ENCODE measurements at places on chromosomes 11 and 22.

DNA sequence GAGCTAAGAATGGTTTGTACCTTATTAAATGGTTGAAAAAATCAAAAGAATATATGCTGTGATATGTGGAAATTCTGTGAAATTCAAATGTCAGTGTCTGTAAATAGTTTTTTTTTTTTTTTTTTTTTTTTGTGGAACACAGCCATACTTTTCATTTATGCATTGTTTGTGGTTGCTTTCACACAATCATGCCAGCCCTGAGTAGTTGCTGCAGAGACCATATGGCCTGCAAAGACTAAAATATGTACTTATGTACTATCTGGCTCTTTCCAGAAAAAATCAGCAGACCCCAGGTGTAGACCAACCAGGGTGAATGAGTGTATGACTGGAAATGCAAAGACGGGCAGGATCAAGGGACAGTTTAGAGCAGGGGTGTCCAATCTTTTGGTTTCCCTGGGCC lies 98.3 kb downstream of the PTPRJ start:
- no peak for DNase-seq

DNA sequence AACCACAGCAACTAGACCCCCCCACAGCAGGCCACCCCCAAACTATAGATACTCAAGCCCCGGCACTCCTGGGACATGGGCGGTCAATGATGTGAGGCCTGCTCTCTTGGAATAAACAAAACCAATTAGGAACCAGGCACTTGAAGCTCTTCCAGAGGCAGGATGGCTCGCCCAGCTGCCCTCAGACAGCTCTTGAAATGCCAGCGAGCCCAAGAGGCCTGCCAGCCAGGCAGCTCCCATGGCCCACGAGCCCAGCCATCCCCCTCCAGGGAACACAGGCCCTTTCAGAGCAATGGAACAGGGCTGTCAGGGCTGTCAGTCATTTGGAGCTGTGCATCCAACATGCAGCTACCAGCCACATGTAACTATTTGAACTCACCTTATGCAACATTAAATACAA lies 34.0 kb upstream of the TFIP11 start:
- no peak for DNase-seq

- no peak for DNase-seq
These were observed 24.5 kb upstream of the CYP2D6 start for GRCh38 chr22:42155053-42155543.

DNA sequence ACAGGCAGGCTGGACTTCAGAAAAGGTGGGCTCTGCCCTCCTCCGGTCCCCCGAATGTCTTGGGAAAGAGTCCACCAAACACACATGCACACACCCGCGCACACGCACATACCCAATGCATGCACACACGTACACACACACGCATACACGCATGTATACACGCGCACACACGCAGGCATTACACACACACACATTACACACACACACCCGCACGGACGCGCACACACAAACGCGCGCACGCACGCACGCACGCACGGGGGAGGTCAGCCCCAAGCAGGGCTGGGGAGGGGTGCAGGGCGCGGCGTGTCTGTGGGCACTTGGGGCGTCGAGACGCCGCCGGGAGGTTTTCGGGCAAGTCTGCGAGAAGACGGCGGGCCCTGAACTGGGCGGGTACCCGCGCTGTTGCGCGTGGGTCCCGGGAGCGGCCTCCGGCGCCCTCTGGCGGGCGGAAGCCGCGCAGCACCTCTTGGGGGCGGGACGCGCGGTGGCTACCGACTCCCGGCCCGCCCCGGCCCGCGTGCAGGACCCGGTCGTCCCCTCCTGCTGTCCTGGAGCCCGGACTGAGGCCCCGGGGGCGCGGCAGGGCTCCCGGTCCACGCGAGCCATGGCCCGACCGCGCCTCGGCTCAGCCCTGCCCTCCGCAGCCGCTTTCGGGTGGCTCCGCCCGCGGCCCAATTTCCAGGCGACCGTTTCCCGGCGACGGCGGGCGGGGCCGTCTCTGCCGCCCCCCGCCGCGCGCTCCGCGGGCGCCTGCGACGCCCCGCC lies 3.6 kb downstream of the SEPTIN5 start:
- DNase-seq: no peak

DNA sequence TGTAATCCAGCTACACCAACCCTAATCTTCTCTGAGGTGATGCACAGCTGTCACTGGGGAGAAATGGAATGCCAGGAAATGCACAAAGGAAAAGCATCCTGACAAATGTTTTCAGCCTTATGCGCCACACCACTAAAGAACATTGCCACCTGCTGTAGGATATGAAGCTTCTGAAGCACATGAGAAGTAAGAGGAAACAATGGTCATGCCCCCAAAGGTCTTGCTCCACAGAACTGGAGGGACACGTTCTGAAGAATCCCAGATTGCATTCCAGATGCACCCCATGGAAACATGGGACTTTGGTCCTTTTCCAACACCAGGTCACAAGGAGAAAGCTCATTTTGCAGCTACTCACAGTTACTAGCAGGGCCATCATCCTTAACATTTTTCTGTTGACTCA lies 48.7 kb upstream of the ZBED5 start:
- no peak for DNase-seq

GRCh38 chr22:27273436-27273835 lies 528.1 kb downstream of the MN1 start:
- no peak for DNase-seq

DNA sequence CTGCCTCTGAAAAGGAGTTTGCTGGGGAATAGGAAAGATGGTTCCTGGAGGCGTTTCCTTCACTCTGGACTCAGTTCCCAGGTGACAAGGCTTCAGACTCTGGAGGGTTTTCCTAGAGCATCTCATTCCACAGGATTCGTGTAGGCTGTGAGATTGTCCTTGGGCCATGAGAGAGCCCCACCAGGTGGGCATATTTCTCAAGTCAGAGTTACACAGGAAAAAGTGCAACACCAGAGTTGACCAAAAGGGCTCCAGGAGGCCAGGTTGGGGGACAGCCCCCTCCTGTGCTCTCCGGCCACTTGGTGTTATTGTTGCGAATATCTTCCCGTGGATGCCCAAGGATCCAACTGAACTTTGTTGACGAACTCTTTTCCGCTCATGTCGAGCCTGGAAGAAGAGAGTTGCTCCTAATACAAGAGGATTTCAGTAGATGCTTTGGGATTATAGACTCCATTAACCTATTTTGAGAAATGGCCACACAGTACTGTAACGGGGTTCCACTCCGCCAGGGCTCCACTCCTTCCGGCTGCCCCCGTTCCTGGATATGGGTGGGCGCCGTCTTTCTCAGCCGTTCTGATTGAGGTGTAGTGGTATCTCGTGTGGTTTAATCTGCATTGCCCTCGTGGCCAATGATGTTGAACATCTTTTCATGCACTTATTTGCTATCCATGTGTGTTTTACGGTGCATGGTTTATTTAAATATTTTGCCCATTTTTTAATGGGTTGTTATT lies 580.3 kb downstream of the BRD1 start:
- no peak for DNase-seq

DNA sequence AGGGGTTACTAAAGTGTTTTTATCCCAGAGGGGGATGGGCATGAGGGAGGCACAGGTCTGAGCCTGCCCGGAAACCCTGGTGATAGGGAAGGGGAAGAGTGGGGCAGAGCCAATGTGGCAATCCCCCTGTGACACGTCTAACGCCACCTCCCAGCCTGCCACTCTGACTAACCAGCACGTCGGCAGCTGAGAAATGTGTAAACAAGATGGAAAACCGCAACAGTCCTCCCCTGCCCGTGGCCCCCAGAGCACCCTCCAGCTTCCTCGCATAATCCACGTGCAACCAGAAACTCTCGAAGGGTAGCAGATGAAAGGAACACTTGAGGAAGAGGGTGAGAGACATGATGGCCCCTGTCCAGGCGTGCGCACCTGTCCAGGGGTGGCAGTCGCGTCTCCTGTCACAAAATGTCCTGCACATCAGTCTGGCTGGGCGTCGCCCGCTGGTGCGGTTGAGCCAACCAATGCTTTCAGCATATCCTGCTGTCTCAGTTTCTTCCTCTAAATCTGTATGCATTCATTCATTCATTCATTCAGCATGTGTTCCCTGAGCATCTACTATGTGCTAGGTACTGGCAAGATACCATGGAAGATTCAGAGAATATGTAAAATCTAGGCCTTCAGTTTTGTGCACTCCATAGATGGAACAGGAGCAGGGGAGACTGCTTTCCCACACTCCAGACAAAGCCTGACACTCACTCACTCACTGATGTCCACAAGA lies 4.5 kb downstream of the TMPRSS4 start:
- DNase-seq: no peak

GRCh38 chr11:18700375-18700774 lies 1.8 kb downstream of the TMEM86A start:
- no peak for DNase-seq

- no peak for DNase-seq
These were observed 20.4 kb upstream of the APOL3 start for GRCh38 chr22:36180928-36181327.

DNA sequence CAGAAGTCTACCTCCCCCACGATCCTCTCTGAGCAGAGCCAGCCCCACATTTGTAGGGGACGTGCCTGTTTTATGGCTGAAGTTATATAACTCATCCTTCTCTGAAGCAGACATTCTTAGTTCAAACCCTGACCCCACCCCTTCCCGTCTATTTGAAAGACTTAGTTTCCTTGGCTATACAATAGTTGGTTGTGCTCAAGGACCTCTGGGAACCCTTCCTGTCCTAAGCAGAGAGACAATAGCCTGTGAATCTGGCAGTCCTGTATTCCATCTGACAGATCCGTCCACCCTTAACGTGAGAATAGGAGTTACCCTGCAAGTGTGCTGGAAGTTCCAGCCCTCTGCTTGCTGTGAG lies 75.2 kb downstream of the MN1 start:
- no peak for DNase-seq

DNA sequence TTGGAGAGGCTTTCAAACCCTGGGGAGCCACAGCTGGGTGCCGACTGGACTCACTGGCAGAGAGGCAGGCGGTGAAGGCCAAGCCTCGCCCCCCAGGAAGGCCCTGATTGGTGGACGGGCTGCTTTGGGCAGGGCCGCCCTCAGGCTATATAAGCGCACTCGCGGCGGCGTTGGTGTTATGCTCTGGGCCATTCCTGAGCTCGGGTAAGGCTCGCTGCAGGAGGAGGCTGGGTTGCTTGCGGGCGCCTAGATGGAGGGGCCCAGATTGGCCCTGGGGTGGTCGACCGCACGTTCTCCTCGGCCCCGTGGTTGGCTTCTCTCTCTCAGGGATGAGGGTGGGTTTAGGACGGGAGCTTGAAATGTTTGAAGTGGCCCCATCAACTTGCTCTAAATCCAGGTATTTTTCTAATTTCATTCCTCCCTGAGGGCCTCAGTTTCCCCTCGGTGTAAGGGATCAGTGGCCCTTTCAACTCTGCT lies at the start of gene SPDYC:
SPDYC (plus strand) TSS at position 176 of the 477 bp plus-strand sequence. CDS start 1,125 bp downstream, outside the sequence.
- no peak for DNase-seq

DNA sequence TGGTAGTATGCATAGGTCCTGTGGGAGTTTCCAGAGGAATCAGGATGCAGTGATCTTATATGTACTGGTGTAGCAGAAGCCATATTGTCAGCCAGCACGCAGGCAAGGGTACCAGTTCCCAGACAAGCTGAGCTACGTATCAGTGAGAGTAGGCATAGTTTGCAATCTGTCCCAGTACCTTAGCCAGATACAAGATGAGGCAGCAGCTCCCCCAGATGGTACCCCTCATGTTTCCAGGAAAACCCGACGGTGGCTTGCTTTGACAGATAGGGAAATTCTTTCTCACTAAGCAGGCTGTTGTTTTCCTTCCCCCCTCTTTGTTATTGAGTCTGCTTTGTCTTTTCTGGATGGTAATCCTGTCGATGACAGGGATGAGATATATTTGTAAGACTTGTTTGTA lies 109.7 kb upstream of the RRM1 start:
- DNase-seq: no peak

GRCh38 chr22:20571531-20572007 lies 64.2 kb downstream of the MED15 start:
- DNase-seq: no peak

GRCh38 chr11:27619039-27619574 lies 81.1 kb downstream of the BDNF start:
- no peak for DNase-seq

- DNase-seq: no peak
These were observed 158.8 kb downstream of the CTTN start for GRCh38 chr11:70556884-70557741.

DNA sequence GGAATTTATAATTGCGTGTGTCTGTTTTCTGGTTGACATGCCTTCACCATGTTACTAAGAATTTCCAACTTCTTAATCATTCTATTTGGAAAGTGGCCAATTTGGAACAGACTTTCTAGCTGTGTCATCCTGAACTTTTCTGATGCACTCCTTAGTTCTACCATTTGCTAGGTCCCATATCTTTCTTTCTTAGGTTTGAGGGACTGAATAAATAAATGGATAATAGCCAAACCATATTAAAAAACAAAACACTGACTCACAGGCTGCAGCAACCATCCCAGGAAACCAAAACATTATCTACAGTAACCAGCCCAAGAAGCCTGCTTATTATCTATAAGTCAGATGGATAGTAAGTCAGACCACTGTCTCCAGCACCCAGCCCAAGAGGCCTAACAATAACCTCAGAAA lies 57.5 kb upstream of the PLET1 start:
- no peak for DNase-seq
